ENCODE measurements at places on chromosomes 1 and 21. TPM values are rescaled to one million over a fixed set of nuclear protein-coding genes. Genes with fewer than 3 reads are reported as not detected.

- DNase-seq: no peak
Measured at GRCh38 chr1:22553104-22553880, 10.0 kb upstream of the EPHA8 start.

DLGAP3 gene
- not detected for total RNA-seq

DNA sequence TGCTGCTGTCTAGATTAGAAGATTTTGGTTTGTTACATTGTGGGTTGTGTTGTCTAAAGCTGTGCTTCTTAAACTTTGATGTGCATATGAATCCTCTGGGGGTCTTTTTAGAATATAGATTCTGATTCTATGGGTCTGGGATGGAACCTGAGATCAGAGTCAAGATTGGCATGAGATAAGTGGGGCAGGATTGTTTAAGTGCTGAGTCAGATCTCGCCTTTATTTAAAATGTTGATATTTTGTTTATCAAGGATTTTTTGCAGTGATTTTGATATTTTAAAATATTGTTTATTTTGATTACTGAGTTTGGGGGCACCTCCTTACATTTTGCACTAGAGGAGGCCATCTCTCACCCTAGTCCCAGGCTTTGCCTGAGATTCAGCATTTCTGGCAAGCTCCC is 114.8 kb downstream of the LAMC2 start:
- DNase-seq: no peak

DNA sequence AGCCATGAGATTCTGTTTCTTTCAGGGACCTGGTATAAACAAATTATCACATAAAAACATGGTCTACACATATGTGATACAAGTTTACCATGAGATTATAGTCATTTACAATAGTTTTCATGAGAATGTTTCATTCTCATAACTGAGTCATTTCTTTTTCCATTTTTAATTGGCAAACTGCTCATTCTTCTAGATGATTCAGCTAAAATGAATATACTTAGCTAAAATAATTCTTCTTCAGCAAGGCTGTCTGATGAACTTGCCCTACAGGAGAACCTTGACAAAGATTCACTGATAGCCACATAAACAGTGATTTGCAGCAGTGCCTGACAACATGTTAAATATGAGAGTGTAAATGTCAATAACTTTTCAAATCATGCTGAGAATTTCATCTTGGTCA is 253.2 kb downstream of the FMN2 start:
- no peak for DNase-seq

KIAA1614 gene
- total RNA-seq: 5.1 TPM

SAMD13 gene
- total RNA-seq: 1.5 TPM

DNA sequence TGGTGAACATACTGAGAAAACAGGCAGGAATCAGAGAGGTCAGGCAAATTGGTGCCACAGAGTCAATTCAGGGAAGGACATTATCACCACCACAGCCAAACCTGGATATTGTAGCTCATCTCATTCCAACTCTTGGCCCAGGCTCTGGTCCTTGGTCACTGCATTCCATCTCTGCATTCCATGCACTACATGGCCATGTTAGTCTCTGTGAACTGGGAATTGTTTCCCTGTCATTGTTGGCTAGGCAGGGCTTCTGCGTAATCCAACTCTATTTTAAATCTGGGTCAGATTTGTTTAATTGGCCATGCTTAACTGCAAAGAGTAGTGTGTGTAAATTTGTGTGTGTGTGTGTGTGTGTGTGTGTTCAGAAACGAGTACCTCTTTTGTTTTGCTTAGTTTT is 837.6 kb upstream of the ADAMTS5 start:
- no peak for DNase-seq

IGSF21 gene
- not detected for total RNA-seq

MPL gene
- not detected for total RNA-seq

- no peak for DNase-seq
Measured at GRCh38 chr1:89587729-89588161, 45.2 kb upstream of the LRRC8C start.

DNA sequence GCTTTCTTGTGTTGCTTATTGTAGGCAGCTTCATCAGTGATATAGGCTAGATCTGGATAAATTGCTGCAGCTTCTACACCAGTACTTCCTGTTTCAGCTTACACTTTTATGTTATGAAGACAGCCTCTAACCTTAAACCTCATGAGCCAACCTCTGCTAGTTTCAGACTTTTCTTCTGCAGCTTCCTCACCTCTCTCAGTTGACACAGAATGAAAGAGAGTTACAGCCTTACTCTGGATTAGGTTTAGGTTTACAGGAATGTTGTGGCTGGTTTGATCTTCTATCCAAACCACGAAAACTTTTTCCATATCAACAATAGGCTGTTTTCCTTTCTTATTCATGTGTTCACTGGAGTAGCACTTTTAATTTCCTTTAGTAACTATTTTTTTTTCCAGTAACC is 76.9 kb upstream of the RNPC3 start:
- no peak for DNase-seq

DNA sequence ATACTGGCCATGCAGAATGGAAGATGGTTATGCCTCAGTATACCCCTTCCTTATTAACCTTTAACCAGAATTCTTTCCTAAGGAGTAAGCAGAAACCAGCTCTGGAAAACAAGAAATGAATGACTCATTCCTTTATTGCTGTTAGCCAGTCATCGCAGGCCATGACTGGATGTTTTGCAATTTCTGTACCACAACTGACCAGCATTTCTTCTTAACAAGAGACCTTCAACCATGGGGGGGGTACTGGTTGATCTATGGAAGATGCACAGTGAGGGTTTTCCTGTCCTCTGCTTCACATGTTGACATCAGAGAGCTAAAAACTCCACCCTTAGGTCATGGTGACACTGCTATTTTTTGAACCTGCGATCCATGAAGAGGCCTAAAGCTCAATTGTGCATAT is 28.0 kb upstream of the RNF2 start:
- DNase-seq: peak; percentile 10

SSBP3 gene
- 29.8 TPM for total RNA-seq

GRCh38 chr1:221760911-221761310 is 19.0 kb upstream of the DUSP10 start:
- DNase-seq: no peak

DNA sequence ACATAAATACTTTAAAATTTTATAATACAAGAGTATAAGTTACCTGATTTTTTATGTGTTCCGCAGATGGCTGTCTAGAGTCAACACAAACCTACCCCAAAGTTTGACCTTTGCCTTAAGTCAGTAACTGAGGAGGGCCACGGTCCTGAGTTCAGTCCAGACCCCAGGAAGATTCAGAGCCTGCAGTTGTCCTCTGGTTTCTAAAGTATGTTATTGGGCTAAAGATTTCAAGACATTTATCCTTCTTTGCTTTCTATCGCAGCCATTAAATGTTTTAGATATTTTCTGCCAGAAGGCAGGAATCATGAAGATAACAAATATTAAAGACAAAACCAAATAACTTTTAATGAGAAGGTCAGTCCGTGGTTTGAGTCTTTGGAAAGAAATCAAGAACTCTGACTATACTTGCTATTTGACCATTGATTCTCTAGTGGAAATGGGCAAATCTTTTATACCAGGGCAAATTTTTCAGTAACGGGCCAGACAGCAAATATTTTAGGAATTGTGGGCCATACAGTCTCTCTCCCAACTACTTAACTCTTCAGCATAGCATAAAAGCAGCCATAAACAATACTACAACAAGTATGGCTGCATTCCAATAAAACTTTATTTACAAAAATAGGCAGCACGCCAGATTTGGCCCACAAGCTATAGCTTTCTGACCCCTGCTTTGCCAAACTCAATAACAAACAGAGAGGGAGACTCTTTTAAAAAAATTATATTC is 38.0 kb upstream of the HAO2 start:
- no peak for DNase-seq

AVPR1B gene
- not detected for total RNA-seq

- no peak for DNase-seq
Measured at GRCh38 chr1:93427656-93428055, 20.3 kb upstream of the FNBP1L start.

DNA sequence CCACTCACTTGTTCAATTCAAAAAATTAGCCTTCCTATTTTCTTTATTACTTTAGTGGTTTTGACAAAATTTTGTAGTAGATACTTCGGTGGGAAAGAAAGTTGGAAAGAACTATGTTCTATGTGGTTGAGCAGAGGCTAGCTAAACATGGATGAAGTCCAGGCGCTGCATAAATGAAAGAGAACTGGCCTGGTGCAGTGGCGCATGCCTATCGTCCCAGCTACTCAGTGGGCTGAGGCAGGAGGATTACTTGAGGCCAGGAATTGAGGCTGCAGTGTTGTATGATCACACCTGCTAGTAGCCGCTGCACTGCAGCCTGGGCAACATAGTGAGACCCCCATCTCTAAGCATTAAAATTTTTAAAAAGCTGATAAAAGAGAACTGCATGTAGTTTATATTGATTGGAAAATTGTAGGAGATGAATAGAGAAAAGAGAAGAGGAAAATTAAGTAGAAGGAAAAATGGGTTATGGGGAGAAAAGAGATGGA is 21.0 kb downstream of the IFNAR1 start:
- no peak for DNase-seq

GRCh38 chr1:110618668-110619067 is 12.5 kb upstream of the KCNA2 start:
- no peak for DNase-seq

BARHL2 gene
- not detected for total RNA-seq

GRCh38 chr1:200899451-200899915 is 4.8 kb downstream of the INAVA start:
- DNase-seq: no peak

DNA sequence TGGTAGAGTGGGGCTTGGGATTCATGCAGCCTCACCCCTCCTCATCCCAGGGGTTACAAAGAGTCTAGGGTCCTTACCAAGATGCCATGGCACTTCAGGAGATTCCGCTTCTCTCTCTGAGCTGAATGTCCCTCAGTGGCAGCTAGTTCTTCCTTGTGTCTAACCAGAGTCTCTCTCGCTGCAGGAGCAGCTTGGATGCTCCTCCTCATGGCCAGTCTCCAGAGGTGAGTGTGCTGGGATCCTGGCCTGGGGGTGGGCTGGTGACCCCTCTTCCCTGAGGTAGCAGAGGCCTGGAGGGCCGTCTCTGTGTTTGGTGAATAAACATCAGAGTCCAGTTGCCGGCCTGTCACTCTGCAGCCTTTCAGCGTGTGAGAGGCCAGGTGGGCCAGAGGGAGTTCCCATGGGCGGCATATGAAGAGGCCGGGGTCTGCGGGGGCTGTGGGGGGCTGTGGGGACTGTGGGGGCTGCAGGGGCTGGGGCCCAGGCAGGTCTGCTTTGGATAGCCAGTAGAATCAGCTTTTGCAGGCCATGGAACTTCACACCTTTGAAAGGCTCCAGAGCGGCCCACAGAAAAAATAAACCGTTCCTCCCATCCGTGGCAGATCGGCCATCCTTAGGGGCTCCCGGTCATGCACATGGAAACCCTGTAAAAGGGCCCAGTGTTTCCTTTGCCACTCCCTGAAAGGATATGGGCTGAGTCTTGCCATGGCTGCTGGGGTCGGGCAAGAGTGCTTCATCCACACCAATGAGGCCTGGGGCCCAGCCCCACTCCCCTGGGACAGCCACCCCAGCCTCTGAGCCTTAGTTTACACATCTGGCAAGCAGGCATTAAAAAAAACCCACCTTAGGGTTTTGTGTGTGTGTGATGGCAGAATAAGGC is 256.4 kb downstream of the FOXD2 start:
- DNase-seq: no peak

PPP1R8 gene
- 40.7 TPM for total RNA-seq

DNA sequence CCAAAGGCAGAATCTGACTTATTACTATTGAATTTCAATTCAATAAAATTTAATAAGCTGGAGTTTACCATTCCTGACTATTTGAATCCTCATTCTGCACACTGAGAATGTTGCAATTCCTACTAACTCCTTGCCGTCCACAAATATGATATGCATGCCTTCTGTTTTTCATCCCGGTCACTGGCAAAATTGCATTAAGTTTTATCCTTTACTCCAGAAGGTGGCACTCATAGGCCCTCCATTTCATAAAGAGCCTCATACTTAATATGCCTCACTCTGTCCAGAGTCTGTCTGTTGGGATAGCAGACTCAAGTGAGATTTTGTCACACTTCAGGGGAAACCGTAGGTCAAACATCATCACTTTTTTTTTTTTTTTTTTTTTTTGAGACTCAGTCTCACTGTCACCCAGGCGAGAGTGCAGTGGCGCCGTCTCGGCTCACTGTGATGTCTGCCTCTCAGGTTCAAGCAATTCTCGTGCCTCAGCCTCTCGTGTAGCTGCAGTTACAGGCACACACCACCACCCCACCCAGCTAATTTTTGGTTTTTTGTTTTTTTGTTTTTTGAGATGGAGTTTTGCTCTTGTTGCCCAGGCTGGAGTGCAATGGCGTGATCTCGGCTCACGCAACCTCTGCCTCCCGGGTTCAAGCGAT is 27.3 kb downstream of the F11R start:
- no peak for DNase-seq

TGFBR3 gene
- total RNA-seq: 8.2 TPM

DNA sequence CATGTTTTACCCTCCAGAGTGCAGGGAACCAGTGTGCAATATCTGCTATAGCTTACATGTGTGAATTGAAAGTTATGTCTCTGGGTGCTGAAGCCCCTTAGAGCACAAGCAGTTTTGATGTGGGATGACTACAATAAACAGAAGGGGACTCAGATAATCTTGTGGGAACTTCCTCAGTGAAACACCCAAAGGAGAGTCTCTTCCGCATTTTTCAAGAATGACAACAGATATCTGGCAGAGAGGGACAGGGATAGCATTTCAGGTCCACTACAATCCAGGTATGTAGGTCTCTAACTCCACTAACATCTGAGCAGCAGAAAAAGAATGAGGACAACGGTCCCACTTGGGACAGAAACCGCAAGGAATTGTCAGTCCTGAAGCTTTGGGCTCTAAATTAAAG is 67.6 kb upstream of the PDE4B start:
- DNase-seq: no peak

DNA sequence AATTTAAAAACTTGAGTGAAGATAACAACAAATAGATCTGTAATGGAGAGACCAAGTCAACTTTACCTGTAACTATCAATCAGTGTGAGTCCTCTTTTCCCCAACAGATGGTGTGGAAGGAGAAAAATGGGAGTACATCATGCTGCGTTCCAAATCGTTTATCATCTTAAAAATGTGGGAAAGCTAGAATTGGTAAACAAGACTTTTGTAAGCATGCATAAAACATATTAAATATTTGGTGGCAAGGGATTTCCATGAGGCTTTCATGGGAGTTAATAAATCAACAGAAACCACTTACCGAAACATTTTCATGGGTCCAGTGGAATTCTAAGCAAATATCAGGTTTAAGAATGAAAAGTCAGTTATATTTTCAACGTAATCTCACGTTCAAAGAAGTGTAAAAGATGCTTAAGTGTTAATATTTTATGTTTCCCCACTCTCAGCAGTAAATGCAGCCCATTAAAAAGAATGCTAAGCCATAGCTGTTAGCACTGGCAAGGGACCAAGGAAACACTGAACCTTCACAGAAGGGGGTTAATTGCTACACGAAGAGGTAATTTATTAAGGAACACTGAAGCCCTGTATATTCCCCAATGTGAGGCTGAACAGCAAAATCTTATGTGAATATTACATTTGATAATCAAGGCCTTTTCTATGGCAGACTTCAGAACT is 117.0 kb downstream of the ZC3H11B start:
- DNase-seq: no peak

GRCh38 chr1:17837233-17838030 is 82.3 kb downstream of the ACTL8 start:
- no peak for DNase-seq

Measured in glomerular endothelial cell (primary cell).